ENCODE measurements at places on chromosomes 4 and X.

DNA sequence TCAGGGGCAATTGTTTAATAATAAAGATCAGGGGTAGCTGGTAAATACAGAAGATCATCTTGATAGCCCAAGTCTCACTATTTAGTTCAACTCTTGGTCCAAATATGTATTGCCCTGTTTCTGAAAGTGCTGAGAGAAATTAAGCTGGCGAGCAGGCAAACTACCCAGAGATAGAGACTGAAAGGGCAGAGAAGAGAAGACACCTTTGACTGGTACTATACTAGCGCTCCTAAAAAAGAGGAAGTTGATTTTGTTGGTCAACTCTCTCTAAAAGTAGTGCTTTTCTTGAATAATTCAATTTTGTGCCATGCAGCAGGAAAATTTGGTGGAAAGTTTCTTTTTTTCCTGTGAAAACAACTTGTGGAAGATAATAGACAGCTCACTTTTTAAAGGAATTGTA lies 64.0 kb downstream of the IGSF1 start:
- no peak for DNase-seq

DNA sequence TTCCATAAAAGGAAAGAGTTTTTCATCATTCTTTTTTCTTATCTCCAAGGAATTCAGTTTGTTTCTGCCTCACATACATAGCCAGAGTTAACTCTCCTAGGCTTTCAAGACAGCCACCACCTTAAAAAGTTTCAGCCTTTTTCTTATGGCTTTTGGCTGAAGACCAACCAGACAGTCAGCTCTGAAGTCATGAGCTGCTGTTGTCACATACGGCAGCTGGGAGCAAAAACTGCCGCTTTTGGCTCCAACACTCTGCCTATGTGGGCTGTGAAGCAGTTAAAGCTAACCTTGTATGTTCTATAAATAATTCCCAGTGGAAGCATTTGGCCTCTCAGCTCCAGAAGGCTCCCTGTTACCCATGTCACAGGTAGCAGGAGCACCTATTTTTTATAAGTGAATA lies 104.1 kb downstream of the KLHL4 start:
- DNase-seq, result no peak

- no peak for DNase-seq
Measured at GRCh38 chrX:30864383-30864785, 24.7 kb downstream of the TAB3 start.

DNA sequence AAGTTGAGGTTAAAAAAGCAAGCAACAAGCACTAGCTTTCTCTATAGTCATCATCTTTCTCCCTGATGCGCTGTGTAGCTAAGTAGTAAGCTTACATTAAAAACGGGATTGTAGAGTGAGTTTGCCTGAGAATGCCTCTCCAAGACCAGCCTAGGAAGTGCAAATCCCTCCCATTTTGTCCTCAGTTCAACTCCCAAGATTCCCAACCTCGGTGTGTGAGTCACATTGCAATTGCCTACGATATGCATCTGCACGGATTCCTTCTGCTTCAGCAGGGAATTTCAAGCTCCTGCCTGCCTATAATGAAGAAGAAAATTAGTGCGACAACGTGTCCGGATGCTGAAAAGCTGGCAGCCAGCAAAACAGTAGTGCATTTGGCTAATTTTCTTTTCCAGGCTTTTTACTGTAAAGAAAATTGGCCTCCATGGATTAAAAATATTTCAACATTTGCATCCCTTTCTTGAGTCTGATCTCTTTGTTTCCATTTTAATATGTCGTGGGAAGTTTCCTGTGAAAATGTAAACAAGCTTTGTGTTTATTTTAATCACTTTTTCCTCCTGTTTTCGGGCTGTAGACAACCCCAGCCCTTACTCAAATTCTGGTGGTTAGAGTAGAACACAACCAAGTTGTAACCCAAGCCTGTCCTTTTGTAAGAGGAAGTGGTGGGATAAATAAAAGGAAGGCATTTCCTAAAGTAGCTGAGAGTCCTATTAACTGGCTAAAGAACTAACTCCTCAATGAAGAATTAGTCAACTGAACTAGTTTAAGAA lies 58.4 kb upstream of the TET2 start:
- DNase-seq, result no peak

- no peak for DNase-seq
Measured at GRCh38 chrX:111010111-111010510, 85.9 kb upstream of the PAK3 start.

GRCh38 chrX:63613531-63614028 lies 171.4 kb downstream of the ARHGEF9 start:
- DNase-seq, result no peak

DNA sequence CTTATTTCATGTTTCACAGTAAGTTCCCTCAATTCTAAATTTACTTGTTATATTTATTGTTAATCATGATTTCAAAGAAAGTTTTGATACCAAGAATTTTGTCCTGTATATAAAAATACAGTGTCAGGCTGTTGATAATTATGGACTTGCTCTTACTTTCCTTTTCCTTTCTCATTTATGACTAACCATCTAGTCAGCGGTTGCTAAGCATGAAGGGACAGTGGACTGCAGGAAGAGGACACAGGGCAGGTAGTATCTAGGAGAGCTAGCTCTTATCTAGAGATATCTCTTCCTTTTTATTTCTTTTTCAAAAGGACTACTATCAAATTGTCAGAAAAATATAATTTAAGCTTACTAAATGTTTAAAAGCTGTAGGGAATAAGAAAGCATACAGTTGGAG lies 1.6 kb downstream of the OPRPN start:
- no peak for DNase-seq

DNA sequence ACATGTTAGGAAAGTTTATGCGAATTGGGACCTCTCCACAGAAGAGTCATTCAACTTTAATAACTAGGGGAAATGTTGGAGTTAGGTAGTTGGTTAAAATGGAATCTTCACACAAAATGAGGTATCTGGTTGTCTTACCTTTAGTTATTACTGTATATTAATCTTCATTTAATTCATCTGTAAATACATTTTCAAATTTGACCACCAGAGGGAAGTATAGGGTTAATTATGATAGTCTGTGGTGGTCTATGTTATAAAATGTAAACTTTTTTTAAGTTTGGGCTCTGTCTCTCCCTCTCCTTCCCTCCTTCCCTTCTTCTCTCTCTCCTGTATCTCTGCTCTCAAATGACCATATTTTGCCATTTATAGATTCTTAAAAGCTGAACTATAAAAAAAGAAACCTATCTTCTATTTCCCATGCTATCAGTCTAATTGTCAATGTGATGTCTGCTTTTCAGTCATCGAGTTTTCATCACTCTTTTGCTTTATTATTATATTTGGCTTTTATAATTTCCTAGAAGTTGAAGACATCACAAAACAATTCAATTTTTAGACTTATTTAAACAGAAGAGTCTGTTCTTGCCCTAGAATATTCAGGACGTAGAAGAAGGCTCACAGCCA lies 49.8 kb downstream of the TMEM144 start:
- no peak for DNase-seq

DNA sequence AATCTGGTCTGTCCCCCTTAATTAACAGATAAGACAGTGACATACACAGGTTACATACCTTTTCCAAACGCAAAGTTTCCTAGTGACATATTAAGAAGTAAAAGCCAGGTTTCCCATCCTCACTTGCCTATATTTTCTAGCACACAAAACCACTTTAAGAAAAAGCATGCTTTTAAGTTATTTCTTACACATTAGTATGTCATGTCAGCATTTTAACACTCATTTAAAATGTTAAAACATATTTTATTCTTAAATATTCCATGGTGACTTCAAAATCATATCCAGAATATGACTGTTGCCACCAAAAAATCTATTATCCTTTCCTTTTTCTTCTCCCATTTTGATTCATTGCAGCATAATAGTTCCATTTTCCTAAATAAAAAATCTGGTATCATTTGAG lies 1830.2 kb downstream of the STIM2 start:
- no peak for DNase-seq

DNA sequence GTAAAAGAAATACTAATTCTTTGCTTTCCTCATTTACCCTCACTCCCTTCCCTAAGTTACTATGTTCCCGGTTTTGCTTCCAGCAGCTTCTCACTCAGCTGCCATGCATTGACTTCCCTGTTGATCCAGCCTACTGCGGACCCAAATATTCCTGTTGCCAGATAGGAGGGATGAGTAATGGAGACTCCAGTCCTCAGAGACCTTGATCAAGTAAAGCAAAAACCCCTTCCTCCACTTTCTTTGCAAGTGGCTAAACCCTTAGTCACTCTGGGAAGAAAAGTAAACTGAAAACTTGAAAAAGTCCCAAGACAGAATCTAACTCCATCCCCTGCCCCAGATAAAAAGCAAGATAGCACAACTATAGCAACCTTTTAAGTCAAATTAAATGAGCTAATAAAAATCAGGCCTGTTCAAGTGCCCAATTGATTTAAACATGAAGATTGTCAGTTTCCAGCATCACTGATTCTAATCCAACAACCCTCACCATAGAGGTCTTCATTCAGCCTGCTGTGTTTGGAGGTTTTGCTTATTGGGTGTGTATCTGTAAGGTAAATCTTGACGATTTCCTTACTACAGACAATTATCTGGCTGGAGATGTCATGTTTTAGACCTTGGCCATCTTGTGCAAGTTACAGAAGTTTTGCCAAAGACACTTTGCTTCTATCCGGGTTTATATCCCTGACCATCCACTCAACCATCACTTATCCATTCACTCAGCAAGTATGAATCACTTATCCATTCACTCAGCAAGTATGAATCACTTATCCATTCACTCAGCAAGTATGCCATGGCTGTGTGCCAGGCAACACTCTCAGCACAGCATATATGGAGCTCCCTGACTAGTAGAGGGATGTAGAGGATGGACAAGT lies 17.6 kb downstream of the FGFBP1 start:
- DNase-seq, result no peak

DNA sequence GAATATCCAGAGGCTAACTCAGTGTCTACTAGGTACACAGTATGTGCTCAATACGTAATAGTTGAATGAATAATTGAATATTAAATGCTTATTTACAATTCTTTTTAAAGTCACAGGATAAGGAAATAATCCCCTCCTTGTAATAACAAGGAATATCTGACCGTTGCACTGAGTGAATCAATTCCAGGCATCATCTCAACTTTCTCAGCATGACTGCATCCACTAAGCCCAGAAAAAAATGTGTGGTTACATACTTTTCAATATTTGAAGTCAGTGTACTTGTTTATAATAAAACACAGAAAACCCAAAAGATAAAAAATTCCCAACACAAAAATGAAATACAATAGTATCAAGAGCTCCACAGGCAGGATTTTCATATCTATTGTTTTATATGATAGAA lies 105.4 kb downstream of the TMEM144 start:
- no peak for DNase-seq

GRCh38 chrX:69493193-69493592 lies 10.9 kb upstream of the NALF2 start:
- no peak for DNase-seq

DNA sequence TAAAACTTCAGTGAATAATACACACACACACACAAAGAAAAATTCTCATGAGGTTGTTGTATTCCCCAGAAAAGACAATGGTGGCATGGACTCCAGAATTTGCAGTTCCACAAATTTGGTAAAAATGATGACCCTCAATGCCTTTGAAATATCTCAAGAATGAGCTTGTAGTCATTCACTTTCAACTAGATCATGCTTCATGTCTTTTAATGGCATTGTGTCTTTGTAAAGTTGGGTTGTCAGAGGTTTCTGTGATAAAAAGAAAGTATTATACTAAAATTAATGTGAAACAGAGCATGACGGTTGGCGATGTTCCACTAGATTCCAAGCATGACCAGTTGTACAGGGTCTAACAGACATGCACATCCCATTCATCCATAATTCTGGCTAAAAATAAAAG lies 685.0 kb upstream of the FRG1 start:
- no peak for DNase-seq

DNA sequence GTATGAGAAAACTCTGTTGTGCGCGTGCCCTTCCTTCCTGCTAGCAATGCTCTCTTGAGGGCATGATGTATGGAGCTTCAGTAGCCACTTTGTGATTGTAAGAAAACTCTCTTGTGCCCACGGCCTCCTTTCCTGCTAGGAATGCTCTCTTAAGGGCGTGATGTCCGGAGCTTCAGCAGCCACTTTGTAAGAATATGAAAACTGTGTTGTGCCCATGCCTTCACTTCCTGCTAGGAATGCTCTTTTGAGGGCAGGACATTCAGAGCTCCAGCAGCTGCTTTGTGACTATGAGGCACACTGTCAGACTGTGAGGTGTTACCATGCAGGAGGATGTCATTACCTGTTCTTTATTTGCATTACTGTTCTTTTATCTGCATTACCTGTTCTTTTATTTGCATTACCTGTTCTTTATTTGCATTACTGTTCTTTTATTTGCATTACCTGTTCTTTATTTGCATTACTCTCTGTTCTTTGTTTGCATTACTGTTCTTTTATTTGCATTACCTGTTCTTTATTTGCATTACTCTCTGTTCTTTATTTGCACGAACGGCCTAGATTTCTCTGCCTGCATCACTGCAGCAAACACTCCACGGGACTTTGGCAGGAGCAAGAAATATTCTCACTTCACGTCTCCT lies 166.7 kb downstream of the CRLF2 start:
- no peak for DNase-seq

DNA sequence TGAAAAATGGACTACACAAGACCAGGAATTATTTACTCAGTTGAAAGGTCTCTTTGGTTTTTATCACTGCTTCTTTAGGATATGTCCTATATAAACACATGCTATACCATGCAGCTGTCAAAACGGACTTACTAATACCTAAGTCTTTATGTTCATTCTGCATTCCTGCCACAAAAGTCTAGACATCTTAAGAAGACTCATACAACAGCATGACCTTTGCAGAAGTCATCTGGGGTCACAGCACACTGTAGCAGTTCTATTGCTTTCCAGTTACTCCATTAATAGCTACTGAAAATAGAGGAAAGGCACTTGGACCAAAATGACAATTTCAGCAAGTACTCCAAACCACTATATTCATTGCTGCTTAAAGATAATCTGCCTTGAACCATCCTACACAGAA lies 53.2 kb downstream of the DDX60 start:
- no peak for DNase-seq

DNA sequence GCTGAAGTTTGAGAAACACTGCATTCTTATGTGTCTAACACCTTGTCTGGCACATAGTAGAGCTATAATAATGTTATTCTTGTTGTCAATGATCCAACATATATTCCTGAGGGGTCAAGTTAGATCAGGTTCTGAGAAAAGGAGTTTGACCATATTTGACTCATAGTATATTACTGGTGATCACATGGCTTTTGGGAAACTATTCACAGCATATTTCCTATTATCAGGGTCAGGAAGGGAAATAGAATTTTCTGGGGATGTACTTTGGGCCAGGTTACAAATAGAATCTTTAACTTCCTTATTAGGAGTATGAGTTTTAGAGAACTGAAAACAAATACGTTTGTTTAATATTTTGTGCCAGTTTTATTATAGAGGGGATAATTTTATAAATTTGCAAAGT lies 11.6 kb downstream of the IL15 start:
- DNase-seq, result no peak

DNA sequence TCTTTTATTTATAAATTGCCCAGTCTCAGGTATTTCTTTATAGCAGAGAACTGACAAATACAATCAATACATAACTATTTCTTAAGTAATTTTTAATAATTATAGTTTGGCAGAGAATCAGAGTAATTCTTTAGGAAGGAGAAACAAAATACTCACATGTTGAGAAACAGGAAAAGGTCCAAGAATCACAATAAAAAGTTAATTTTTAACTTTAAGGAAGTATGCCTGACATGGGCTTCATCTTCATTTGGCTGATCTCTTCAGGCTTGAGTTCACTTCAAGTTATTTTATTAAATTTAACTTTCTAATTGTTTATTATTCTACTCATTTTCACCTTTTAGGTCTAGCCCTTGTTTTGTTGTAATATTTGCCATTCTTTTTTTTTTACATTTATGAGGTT lies 36.1 kb upstream of the RNF150 start:
- DNase-seq, result no peak
